Hepatocyte (in vitro differentiated cells): ENCODE measurements at places on chromosomes 11 and 22. TPM values are rescaled to one million over a fixed set of nuclear protein-coding genes. Genes with fewer than 3 reads are reported as not detected.

LUZP2 gene
- 2.2 and 2.7 TPM in 2 replicates for polyA plus RNA-seq

DNA sequence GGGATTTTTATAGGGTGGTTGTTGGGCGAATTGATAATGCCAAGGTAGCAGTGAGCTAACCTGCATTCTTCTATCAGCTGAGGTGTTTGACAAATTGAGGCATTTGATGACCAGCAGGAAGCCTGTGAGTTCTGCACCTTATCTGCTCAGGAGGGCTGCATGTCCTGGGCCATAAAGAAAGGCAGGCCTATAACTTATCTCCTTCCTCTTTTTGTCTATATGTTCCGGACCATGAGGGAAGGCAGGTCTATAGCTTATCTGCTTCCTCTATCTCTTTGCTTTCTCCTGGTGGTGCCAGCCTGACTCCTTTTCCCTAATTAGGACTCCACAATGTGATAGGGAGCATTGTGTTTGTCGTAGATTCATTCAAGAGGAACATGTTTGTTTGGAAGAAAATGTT is 8.6 kb upstream of the JAM3 start:
- H3K27ac ChIP-seq, result no peak overlapping the region
- no peak for DNase-seq
- no peaks in the 10 kb centered on the region for H3K36me3 ChIP-seq
- no peak overlapping the region for H3K4me3 ChIP-seq
- H3K4me1 ChIP-seq, result no peaks in the 10 kb centered on the region
- H3K27me3 ChIP-seq, result peaks cover 7% of the 10 kb centered on the region

DNA sequence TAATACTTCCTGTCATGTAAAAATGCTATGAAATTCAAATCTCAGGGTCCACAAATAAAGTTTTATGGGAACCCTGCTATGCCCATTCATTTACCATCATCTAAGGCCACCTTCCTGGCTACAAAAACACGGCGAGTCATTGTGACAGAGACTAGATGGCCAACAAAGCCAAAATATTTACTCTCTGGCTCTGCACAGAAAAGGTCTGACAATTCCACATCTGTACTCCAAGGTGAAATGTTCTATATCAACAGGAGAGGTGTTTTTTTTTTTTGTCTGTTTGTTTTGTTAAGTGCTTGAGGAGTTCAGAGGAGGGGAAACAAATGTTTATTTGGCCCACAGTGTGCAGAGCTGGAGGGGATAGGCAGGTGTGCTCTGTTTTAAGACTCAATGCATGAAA is 18.6 kb upstream of the TMA7B start:
- peaks cover 7% of the 10 kb centered on the region for H3K27me3 ChIP-seq
- DNase-seq, result no peak

MMP13 gene
- polyA plus RNA-seq, result not detected in 2 replicates

OR8J1 gene
- not detected in 2 replicates for polyA plus RNA-seq

KLHDC7B gene
- polyA plus RNA-seq, result 0.75 and 1.4 TPM in 2 replicates

SCGB2A2 gene
- not detected in 2 replicates for polyA plus RNA-seq

SLC22A25 gene
- polyA plus RNA-seq, result 1.5 and 1.8 TPM in 2 replicates

- peak; percentile 23 for DNase-seq
- no peak overlapping the region for H3K4me3 ChIP-seq
- no peaks in the 10 kb centered on the region for H3K4me1 ChIP-seq
- no peak overlapping the region for H3K27ac ChIP-seq
Measured at GRCh38 chr22:45731798-45732495, 60.3 kb downstream of the ATXN10 start.

CHRM1 gene
- not detected in 2 replicates for polyA plus RNA-seq

UPK2 gene
- polyA plus RNA-seq, result 55.3 and 101 TPM in 2 replicates

APOL4 gene
- polyA plus RNA-seq, result 0.97 and 1.5 TPM in 2 replicates

BTBD18 gene
- 0.24 and 0.39 TPM in 2 replicates for polyA plus RNA-seq

DNA sequence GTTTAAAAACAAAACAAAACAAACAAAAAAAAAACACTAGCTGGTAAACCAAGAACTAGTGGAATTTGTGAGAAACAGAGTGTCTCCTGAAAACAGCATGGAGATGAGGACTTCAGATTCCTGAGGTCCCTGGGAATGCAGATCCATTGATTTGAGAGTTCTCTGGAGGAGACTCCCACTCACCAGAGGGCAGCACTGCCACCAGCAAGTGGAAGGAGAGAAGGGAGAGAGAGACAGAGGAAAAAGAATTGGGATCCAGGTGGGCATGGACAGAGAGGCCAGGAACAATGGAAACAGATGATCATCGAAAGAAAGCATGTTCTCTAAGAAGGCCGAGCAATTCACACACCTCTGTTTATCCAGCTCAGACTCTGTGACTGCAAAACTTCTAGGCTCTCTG is 31.8 kb downstream of the ETS1 start:
- no peaks in the 10 kb centered on the region for H3K36me3 ChIP-seq
- no peak for DNase-seq
- no peaks in the 10 kb centered on the region for H3K27me3 ChIP-seq
- H3K4me3 ChIP-seq, result no peak overlapping the region
- no peaks in the 10 kb centered on the region for H3K4me1 ChIP-seq
